Activated naive CD8-positive, alpha-beta T cell treated with anti-CD3 and anti-CD28 coated beads for 36 hours (primary cell): ENCODE measurements at places on chromosomes 7 and 10. TPM values are rescaled to one million over a fixed set of nuclear protein-coding genes. Genes with fewer than 3 reads are reported as not detected.

Gene HHEX
- 0.38 TPM for total RNA-seq

Gene CCAR1
- total RNA-seq: 118 TPM

Gene CYREN
- total RNA-seq: 51.7 TPM

Gene MYL10
- total RNA-seq: not detected

Gene IGF2BP3
- total RNA-seq: 0.70 TPM

Gene HOXA9
- not detected for total RNA-seq

Gene AFAP1L2
- 4.6 TPM for total RNA-seq

Gene OR2A5
- total RNA-seq: not detected

Gene FAM25A
- not detected for total RNA-seq

Gene AKR1C8
- total RNA-seq: 0.22 TPM

Gene SRRM3
- not detected for total RNA-seq

Gene ZCWPW1
- 3.0 TPM for total RNA-seq

DNA sequence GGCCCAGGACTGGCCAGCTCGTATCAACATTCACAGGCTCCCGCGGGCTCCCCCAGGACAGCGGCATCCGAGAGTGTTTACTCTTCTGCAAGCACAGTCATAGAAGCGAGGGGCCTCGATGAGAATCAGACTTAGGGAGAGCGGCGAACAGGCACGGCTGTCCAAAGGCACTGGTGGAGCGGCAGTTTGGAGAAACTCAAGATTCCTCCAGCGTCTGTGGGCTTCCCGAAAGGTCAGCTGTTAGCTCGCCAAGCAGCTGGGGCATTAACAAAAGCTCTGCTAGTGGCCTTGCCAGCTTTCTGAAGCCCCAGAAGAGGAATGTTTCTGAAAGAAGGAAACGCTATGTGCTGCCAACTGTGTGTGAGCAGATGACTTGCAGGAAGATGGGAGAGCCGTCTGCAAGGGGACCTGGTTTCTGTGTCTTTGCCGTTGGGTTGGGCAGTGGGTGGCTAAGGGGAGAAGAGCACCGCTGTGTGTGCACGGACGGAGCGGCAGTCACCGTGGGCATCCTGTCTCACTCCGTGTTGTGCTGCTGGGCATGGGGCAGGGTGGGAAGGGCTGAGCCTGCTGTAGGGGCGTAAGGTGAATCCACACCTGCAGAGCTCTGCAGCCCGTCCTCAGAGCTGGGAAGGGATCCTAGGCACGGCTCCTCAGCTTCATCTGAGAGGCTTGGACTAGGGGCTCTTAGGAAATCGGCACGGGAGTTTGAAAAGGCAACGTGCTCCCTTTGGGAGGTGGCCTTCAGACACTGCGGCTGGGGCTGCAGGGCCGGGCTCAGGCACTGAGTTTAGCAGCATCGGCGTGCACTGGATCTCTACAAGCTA lies 42.1 kb downstream of the AMZ1 start:
- peaks cover 35% of the 10 kb centered on the region for H3K4me1 ChIP-seq
- no peak overlapping the region for H3K27ac ChIP-seq
- no peak for DNase-seq
- no peaks in the 10 kb centered on the region for H3K27me3 ChIP-seq
- H3K4me3 ChIP-seq: no peak overlapping the region

- no peaks in the 10 kb centered on the region for H3K36me3 ChIP-seq
- H3K27me3 ChIP-seq: no peaks in the 10 kb centered on the region
- H3K27ac ChIP-seq: no peak overlapping the region
- no peak for DNase-seq
Observed at GRCh38 chr7:112140600-112140999, 65.6 kb downstream of the DOCK4 start.

GRCh38 chr7:143429770-143430698 lies 13.2 kb upstream of the TAS2R60 start:
- H3K4me1 ChIP-seq: peaks cover 9% of the 10 kb centered on the region
- H3K27me3 ChIP-seq: no peaks in the 10 kb centered on the region
- no peaks in the 10 kb centered on the region for H3K36me3 ChIP-seq
- H3K4me3 ChIP-seq: no peak overlapping the region
- no peak overlapping the region for H3K27ac ChIP-seq

DNA sequence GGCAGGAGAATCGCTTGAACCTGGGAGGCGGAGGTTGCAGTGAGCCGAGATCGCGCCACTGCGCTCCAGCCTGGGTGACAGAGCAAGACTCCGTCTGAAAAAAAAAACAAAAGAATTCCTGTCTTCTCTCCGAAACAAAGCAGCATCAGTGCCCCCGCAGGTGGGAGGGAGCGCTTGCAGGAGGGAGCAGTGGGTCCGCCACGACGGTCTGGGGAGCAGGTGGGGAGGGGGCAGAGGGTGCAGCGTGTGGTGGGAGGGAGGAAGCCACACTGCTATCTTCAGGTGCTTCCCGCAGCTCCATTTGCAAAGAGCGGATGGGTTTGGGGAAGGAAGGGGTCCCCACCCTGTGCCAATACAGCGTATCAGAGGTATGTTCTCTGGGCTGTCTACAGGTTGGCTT lies 31.7 kb downstream of the LIMK1 start:
- no peak overlapping the region for H3K27ac ChIP-seq
- no peak overlapping the region for H3K4me3 ChIP-seq
- H3K27me3 ChIP-seq: no peaks in the 10 kb centered on the region
- DNase-seq: no peak
- H3K4me1 ChIP-seq: no peaks in the 10 kb centered on the region
- peaks cover 12% of the 10 kb centered on the region for H3K36me3 ChIP-seq

GRCh38 chr7:44893710-44894234 lies 8.4 kb upstream of the PURB start:
- H3K4me1 ChIP-seq: peaks cover 35% of the 10 kb centered on the region
- H3K27me3 ChIP-seq: no peaks in the 10 kb centered on the region
- no peak overlapping the region for H3K4me3 ChIP-seq

DNA sequence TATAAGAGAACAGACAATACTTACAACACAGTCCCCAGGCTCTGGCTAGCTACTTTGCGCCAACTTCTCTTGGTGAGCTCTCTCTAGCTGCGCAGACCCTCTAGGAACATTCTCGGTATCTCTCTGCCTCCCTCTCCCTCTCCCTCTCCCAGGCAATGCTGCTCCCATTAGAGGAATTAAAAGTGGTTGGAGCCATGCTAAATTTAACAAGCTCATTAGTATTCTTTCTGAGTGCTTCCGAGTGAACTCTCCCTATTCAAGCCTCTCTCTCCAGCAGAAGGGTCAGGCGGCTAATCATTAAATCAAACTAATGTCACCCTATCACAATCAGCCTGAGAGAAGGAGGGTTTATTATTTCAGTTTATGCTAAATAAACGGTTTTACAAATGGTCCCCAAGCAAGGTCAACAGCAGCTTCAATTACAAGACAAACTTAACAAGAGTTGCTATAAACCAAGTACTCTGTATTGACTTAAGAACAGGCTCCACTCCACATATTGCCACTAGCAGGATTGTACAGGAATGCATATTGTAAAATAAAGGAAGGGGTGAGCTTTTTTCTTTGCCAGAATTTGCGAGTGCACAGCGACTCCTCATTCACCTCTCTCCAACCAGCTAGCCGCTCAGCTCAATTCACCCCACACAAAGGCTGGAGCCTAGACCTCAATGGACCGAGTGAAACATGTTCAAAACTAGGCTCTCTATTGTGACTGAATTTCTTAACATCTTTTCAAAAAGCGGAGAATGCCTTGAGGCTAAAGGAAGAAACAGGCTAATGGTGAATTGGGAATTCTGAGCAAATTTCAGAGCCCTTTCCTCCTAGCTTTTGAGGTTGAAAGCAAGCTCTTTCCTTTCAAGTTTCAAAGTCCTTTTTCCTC lies 84.4 kb downstream of the GLI3 start:
- no peaks in the 10 kb centered on the region for H3K36me3 ChIP-seq
- H3K4me1 ChIP-seq: no peaks in the 10 kb centered on the region
- no peak for DNase-seq
- H3K4me3 ChIP-seq: no peak overlapping the region

GRCh38 chr10:113534423-113534822 lies 18.4 kb upstream of the HABP2 start:
- no peaks in the 10 kb centered on the region for H3K4me1 ChIP-seq
- H3K27ac ChIP-seq: no peak overlapping the region
- peaks cover 20% of the 10 kb centered on the region for H3K27me3 ChIP-seq
- DNase-seq: no peak
- H3K4me3 ChIP-seq: no peak overlapping the region

DNA sequence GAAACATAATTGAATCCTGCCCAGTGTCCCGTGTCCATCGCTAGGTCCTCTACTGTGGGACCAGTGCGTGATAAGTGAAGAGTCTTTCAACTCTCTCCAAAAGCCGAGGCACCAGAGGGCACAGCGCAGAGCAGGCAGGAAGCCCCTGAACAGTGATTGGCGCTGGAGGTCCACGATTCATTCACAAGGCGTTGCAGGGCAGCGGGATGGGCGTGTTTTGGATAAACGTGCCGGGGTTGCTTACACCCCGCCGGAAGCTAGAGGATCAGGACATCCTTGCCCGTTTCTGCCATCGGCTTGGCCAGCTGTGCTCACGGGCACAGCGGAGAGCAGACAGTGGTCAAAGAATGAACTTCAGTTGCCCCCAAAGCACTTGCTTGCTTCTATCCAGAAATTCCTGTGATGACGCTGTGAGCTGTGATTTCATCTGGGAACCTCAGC lies 86.0 kb upstream of the PFKP start:
- peaks cover 4% of the 10 kb centered on the region for H3K4me1 ChIP-seq
- no peak overlapping the region for H3K27ac ChIP-seq

- no peak overlapping the region for H3K27ac ChIP-seq
- no peak overlapping the region for H3K4me3 ChIP-seq
- DNase-seq: no peak
- H3K36me3 ChIP-seq: peaks cover 16% of the 10 kb centered on the region
- H3K27me3 ChIP-seq: no peaks in the 10 kb centered on the region
- H3K4me1 ChIP-seq: peaks cover 40% of the 10 kb centered on the region
Observed at GRCh38 chr7:108413782-108414492, 42.3 kb downstream of the NRCAM start.

DNA sequence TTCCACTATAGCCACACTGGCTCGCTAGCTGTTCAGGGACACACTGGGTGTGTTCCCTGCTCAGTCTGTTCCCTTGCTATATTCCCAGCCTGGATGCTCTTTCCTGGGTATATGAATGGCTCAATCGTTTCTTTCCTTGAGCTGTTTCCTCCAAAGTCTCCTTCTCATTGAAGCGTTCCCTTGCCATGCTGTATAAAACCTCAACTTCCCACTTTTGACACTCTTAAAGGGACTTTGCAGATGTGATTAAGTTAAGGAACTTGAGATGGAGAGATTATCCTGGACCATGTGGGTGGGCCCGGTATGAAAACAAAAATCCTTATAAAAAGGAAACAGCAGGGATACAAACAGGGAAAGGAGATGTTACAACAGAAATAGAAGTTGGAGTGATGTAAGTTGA lies 973.1 kb downstream of the LRMDA start:
- H3K27me3 ChIP-seq: no peaks in the 10 kb centered on the region
- H3K36me3 ChIP-seq: no peaks in the 10 kb centered on the region
- no peak overlapping the region for H3K4me3 ChIP-seq
- no peaks in the 10 kb centered on the region for H3K4me1 ChIP-seq

- H3K27ac ChIP-seq: no peak overlapping the region
- H3K4me3 ChIP-seq: no peak overlapping the region
- peaks cover 2% of the 10 kb centered on the region for H3K36me3 ChIP-seq
- no peak for DNase-seq
Observed at GRCh38 chr7:128053023-128053422, 21.8 kb upstream of the LRRC4 start.

DNA sequence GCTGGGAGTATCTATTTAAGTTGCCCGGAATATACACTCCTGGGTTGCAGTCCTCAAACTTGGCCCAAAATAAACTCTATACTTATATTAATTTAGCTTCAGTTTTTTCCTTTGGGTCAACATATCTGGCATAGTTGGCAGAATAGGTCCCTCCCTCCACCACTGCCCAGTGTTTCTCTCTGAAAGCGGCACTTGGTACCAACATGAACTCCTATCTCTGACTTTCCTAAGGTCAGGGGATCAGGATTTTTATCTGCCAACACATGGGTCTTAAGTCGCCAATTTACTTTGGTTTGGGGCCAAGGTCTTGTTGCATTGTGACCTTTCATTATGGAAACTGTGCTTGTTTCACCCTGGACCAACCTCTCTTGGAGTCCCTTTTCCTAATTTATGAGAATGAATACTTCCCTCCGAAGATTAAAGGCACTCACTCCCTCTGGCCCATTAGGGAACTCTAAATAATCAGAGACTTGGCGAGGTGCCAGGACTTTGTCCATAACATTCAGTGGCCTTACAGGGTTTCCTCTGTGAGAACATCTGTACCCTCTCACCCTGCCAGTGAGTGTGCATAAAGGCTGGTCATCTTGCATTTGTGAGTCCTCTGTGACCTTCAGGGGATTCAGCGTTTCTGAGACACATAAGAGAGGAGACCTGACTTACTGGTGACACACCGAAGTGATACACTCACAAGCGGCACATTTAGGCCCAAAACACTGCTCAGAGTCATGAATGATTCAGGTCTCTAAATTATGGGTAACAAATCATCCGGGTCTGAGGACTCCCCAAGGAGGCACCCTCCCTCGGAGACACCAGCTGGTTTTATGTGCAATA lies 19.7 kb upstream of the FKBP9 start:
- no peak overlapping the region for H3K27ac ChIP-seq
- H3K27me3 ChIP-seq: peaks cover 10% of the 10 kb centered on the region
- DNase-seq: no peak

- DNase-seq: no peak
- no peaks in the 10 kb centered on the region for H3K4me1 ChIP-seq
- no peak overlapping the region for H3K27ac ChIP-seq
- H3K4me3 ChIP-seq: no peak overlapping the region
Observed at GRCh38 chr7:5320802-5321396, 38.2 kb downstream of the SLC29A4 start.

- no peak for DNase-seq
- no peak overlapping the region for H3K4me3 ChIP-seq
- H3K36me3 ChIP-seq: no peaks in the 10 kb centered on the region
- H3K4me1 ChIP-seq: no peaks in the 10 kb centered on the region
Observed at GRCh38 chr7:117755136-117755535, 118.1 kb downstream of the CTTNBP2 start.

DNA sequence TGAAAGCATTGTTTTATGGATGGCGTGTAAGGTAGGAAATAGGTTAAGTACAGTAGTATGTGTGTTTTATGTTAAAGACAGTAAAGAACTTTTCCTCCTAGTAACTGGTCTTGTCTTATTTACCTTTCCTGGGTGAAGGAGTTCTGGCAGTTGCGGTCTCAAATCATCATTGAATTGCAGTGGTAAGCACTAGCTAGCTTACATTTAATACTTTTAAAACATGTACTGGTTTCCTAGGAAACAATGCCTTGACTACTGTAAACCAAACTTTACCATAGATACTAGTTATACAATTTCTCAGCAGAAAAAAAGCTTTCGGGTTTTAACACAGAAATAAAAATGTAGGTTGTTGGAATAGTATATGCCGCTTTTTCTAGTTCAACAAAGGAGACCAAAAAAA lies 37.7 kb downstream of the PRKG1 start:
- H3K27ac ChIP-seq: no peak overlapping the region
- H3K27me3 ChIP-seq: peaks cover 1% of the 10 kb centered on the region
- no peaks in the 10 kb centered on the region for H3K4me1 ChIP-seq
- H3K4me3 ChIP-seq: no peak overlapping the region

- H3K27me3 ChIP-seq: no peaks in the 10 kb centered on the region
- no peaks in the 10 kb centered on the region for H3K36me3 ChIP-seq
- DNase-seq: no peak
- H3K4me1 ChIP-seq: no peaks in the 10 kb centered on the region
Observed at GRCh38 chr10:96260014-96260413, 11.4 kb downstream of the BLNK start.
